ENCODE measurements at places on chromosomes 5 and 9. TPM values are rescaled to one million over a fixed set of nuclear protein-coding genes. Genes with fewer than 3 reads are reported as not detected.

DNA sequence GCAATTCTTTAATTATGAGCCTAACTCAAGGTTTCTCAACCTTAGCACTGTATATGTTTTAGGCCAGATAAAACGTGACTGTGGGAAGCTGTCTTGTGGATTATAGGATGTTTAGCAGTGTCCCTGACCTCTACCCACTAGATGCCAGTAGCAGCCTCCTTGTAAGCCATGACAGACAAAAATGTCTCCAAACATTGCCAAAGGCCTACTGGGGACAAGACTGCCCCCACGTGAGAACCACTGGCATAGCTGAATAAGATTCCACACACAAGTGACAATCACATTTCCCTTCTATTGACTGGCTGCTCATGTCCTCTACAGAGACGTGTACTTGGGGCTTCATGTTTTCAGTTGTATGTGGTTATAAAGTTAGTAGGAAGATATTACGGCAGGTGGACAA is 55.4 kb downstream of the GOLM1 start:
- H3K4me1 ChIP-seq: peaks cover 7% of the 10 kb centered on the region
- H3K36me3 ChIP-seq: no peaks in the 10 kb centered on the region
- H3K4me3 ChIP-seq: no peak overlapping the region
- H3K27ac ChIP-seq: no peak overlapping the region
- no peak for DNase-seq

- H3K36me3 ChIP-seq: no peaks in the 10 kb centered on the region
- peaks cover 3% of the 10 kb centered on the region for H3K4me1 ChIP-seq
- peak; percentile 38 for DNase-seq
- no peak overlapping the region for H3K4me3 ChIP-seq
- H3K27me3 ChIP-seq: no peaks in the 10 kb centered on the region
These were observed 36.1 kb downstream of the MRPL36 start for GRCh38 chr5:1763548-1763911.

GRCh38 chr9:88007291-88007650 is 32.9 kb upstream of the CDK20 start:
- H3K4me1 ChIP-seq: no peaks in the 10 kb centered on the region
- no peak overlapping the region for H3K27ac ChIP-seq
- no peak for DNase-seq
- H3K27me3 ChIP-seq: no peaks in the 10 kb centered on the region

GRCh38 chr9:128340691-128341434 is 536 bp downstream of the SLC27A4 start:
- peak overlapping the region; percentile 60 for H3K4me3 ChIP-seq

- no peaks in the 10 kb centered on the region for H3K27me3 ChIP-seq
- no peaks in the 10 kb centered on the region for H3K36me3 ChIP-seq
- no peak for DNase-seq
These were observed 6.4 kb downstream of the TPM2 start for GRCh38 chr9:35683323-35683722.

GRCh38 chr5:53463909-53464621 is 16.4 kb upstream of the FST start:
- no peak overlapping the region for H3K4me3 ChIP-seq
- H3K27ac ChIP-seq: no peak overlapping the region
- H3K36me3 ChIP-seq: no peaks in the 10 kb centered on the region
- no peaks in the 10 kb centered on the region for H3K4me1 ChIP-seq
- DNase-seq: no peak

DNA sequence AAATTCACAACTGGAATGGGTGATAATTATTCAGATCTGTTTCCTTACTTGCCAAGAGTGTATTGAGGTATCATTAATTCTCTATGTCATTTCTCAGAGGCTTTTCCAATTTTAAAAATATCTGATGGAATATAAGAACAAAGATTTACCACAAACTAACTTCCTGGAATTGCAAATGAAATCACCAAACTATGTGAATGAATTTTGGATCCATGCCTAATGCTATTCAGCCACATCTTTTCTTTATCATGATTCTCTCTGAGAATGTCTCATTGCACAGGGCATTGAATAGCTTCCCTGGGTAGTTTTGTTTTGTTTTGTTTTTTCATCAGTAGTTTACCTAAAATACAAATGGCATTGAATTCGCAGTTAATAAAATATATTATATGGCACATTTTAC is 146.9 kb upstream of the FBN2 start:
- H3K27me3 ChIP-seq: no peaks in the 10 kb centered on the region
- no peak overlapping the region for H3K27ac ChIP-seq
- DNase-seq: no peak
- H3K4me1 ChIP-seq: no peaks in the 10 kb centered on the region

DNA sequence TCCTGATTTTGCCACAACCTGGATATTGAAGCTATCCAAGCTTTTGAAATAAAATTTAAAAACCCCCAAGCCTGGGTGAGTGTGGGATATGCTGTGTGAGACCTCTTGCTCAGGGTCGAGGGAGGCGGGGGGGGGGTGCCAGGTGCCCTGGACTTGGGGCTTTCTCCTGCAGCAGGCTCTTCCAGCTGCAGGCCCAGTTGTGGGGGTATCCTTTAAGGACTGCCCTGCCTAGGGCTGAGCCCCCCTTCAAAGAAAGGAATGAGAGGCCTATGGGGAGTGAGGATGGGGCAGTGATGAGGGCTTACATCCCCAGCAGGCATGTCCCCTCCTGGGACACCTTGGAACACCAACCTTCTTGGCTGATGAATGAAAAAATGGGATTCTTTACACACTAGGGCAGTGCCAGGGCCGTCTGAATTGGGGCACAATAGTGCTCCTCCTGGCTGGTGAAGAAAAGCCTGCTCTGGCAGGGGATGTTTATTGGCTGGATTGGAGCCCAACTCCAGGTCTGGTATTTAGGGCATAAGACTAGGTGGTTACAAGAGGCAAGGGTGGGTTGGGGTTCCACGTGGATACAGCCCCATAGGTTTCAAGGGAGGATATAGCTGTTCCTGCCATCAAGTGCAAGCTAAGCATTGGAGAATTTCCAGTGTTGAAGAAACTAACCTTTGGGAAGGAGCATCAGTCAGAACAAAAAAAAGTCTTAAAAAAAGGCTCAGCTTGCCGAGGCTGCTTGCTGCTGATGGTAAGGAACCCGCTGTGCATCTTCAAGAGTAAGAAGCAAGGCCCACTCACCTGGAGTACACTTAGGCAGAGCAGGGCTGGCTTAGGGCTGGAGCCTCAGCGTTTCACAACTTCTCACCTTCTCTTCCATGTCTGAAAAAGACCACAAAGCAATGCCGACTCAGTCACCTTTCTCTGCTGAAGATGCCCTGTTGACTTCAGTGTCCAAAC is 7.0 kb downstream of the HNRNPAB start:
- DNase-seq: no peak
- H3K27ac ChIP-seq: no peak overlapping the region
- no peak overlapping the region for H3K4me3 ChIP-seq
- peaks cover 7% of the 10 kb centered on the region for H3K4me1 ChIP-seq

DNA sequence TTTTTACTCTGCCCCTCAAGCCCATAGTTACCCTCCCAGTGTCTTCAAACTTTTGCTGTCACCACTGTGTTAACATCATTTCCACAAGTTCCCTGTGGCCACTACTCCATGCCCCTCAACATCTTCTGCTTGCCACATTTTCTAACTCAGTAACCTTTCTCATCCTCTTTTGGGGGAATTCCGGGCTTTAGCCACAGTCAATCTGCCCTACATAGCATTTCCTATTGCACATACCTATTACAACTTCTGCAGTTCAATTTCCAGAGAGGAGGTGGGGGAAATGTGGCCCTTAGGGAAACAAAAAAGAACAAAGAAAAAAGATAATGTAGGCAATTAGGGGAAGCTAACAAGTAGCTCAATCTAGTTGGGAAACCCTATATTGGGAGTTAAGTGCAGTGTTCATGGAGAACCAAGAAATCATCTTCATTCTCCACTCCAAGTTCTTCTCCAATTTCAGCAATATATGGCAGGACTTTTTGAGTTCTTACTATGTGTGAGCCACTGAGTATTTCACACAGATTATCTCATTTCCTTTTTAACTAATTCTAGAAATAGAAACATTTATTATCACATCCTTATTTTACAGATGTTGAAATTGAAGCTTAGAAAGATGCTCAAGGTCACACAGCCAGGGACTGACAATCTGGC is 40.2 kb upstream of the LPAR1 start:
- H3K4me1 ChIP-seq: no peaks in the 10 kb centered on the region
- H3K36me3 ChIP-seq: no peaks in the 10 kb centered on the region
- no peak overlapping the region for H3K27ac ChIP-seq
- no peak overlapping the region for H3K4me3 ChIP-seq
- DNase-seq: no peak
- H3K27me3 ChIP-seq: no peaks in the 10 kb centered on the region

DNA sequence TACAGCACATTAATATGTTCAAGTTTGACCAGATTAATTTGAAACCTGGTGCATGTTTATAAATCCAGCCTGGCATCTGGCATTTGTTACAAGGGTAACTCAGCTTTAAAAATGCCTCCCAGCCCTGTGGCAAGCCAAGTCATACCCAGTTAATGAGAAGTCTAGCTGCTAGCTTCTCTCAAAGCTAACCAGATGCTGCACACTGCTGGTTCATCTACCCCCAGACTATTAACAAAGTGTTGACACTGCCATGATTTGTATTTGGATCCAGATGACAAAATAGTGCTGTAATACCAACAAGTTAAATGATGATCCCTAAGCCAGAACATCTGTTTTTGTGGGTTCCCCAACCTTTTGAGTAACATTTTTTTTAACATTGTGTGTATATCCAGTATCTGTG is 573.7 kb upstream of the DAB2 start:
- H3K27ac ChIP-seq: no peak overlapping the region
- no peaks in the 10 kb centered on the region for H3K27me3 ChIP-seq

DNA sequence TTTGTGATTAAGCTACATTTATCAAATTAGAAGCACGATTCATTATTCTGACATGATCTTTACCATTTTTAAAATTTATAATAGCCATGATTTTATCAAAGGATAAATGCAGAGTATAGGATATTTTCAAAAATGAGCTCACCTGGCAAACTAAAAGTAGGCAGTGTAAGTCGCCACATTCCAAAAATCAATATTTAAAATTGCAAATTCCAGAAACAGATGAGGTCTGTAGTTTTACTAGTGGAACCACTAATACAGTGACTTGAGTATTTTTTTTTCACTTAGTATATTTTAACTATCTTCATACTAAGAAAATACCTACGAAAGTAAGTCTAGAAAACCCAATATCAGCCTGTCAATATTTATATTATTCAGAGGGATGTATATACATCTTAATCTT is 164.2 kb downstream of the PDE4D start:
- H3K4me3 ChIP-seq: no peak overlapping the region
- H3K27ac ChIP-seq: no peak overlapping the region
- DNase-seq: no peak

DNA sequence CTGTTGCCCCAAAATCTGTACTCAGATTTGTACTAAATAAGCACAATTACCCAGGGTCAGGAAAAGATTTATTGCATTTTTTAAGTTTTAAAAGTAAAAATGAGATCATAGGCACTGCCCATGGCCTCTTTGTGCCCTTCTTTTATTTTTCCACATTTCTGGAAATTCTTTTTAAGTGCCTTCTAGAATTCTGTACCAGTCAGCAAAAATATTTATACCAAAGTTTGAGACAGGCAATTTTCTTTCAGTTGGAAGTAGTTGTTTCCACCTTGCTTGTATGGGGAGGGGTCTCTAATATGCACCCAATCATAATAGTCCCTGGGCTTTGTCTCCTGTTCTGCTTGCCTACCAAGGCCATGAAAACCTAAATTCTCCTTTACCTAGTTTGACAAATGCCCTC is 5.6 kb upstream of the RNF20 start:
- H3K36me3 ChIP-seq: no peaks in the 10 kb centered on the region
- DNase-seq: no peak
- H3K27me3 ChIP-seq: peaks cover 3% of the 10 kb centered on the region
- H3K4me1 ChIP-seq: no peaks in the 10 kb centered on the region

GRCh38 chr5:25850581-25850980 is 1187.8 kb downstream of the CDH9 start:
- H3K36me3 ChIP-seq: no peaks in the 10 kb centered on the region
- no peaks in the 10 kb centered on the region for H3K27me3 ChIP-seq
- H3K4me3 ChIP-seq: no peak overlapping the region
- H3K4me1 ChIP-seq: no peaks in the 10 kb centered on the region
- no peak for DNase-seq

Gene ZCCHC7
- total RNA-seq: 14.2 TPM

Gene INSL4
- total RNA-seq: not detected

Gene IL7R
- total RNA-seq: 13.5 TPM
